ENCODE measurements at places on chromosomes 3 and 15.
A peak's percentile ranks its signal among the peaks of the same experiment; 100 is the strongest.

GRCh38 chr3:14455571-14456317 lies 53.3 kb downstream of the SLC6A6 start:
- no peak for DNase-seq

DNA sequence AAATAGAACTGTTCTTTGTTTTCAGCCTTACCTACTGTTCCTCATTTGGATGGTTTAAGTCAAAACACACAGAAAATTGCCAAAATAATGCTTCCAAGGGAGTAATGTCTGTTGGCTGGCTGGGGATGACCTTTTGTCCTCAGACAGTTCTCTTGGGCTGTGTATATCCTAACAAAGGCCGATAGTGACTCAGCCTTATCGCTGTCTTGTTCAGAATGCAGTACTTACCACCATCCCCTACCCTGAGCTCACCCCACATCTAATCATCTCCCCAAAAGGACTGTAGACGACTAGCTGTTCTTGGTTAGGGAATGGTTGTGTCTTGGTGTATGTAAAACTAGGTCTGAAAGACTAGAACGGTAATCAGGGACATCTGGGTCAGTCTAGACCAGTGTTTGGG lies 35.0 kb downstream of the RAB11A start:
- no peak for DNase-seq

DNA sequence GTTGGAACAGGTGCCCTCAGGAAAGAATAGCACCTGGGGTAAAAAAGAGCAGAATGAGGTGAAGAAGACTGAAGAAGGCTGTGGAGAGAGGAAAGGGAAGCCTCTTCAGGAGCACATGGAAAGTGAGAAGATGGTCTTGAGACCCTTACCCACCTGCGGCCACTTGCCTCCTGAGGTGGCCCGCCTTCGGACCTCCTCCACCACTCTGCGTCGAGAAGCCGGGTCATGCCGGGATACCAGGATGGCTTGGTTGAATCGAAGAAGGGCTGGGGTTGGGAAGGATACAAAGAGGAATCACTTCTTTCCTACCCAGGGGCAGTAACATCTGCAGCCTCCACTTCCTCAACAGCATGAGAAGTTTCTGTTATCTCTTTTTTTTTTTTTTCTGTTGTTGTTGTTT lies 3.0 kb downstream of the LPCAT4 start:
- DNase-seq = no peak

- DNase-seq = peak; percentile 88
Measured at GRCh38 chr3:4466741-4467521, at the start of gene SUMF1. Gene SUMF1, minus strand, starts transcription at chr3:4467269. Its CDS starts 24 bp downstream, at chr3:4467245.

DNA sequence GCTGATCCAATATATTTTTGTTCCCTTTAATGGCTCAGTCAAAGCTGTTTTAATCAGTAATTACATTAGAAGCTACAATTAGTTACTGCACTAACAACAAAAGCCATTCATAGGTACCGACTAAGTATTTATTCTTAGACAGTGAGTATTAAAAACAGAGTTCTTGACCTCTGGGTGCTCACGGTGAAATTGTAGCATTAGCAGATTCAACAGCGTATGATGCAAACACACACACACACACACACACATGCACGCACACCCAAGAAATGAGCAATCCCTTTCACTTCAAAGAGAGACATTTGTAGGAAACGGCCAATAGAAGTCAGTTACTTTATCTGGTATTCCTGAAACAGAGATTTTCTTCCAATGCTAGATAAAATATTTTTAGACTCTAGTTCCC lies 27.0 kb upstream of the MITF start:
- no peak for DNase-seq

DNA sequence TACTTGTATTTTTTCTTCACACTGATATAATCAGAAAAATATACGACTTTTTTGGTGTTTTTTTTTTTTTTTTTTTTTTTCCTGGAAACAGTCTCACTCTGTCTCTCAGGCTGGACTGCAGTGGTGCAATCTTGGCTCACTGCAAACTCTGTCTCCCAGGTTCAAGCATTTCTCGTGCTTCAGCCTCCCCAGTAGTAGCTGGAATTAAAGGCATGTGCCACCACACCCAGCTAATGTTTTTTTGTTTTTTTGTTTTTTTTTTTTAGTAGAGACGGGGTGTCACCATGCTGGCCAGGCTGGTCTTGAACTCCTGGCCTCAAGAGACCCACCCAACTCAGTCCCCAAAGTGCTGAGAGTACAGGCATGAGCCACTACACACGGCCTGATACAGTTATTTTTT lies 20.8 kb upstream of the DNAAF4 start:
- DNase-seq = peak; percentile 17

DNA sequence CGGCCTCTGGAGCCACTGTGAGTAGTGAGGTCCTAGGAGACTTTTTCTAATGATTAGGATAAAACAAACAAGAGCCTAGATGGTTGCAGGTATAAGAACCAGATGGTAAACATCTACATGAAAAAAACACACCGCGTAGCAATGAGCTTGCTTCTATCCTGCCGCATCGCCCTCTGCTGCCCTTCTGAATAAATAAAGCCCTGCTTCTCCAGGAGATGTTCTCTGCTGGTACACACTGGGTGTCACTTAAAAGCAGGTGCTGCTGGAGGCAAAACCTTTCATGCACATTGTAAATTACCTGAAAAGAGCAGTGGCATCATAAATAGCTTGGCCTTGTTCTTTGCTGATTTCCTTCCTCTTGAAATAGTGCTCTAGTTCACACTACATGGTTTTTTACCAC lies 164.4 kb upstream of the TOPAZ1 start:
- peak; percentile 15 for DNase-seq

DNA sequence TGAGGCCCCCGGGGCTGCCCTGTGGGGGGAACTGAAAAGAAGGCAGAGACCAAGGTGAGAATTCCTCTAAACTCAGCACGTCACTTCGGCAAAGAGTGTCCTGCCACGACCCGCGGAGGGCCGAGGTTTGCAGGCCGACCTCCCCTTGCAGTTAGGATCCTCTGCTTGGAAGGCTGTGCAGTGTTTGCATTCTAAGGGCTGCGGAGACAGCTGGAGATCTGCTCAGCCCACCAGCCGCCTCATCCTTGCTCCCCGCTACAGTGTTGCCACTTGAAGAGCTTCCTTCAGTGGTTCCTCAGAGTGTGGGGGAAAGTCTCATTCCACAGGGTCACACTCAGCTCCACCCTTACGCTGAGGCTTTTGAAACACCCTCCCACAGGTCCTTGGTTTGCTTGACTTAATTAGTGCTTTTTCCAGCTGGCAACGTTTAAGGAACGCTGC lies 10.8 kb downstream of the SLC51A start:
- no peak for DNase-seq

GRCh38 chr3:34683851-34684250 lies 885.4 kb downstream of the PDCD6IP start:
- peak; percentile 78 for DNase-seq

Measured in adipocyte (in vitro differentiated cells).